Activated naive CD4-positive, alpha-beta T cell treated with Interleukin-2 at 50 U/mL for 16 hours (primary cell): ENCODE measurements at places on chromosomes 3 and 15.

- no peak for DNase-seq
These were observed 44.1 kb downstream of the LRIG1 start for GRCh38 chr3:66456711-66457173.

DNA sequence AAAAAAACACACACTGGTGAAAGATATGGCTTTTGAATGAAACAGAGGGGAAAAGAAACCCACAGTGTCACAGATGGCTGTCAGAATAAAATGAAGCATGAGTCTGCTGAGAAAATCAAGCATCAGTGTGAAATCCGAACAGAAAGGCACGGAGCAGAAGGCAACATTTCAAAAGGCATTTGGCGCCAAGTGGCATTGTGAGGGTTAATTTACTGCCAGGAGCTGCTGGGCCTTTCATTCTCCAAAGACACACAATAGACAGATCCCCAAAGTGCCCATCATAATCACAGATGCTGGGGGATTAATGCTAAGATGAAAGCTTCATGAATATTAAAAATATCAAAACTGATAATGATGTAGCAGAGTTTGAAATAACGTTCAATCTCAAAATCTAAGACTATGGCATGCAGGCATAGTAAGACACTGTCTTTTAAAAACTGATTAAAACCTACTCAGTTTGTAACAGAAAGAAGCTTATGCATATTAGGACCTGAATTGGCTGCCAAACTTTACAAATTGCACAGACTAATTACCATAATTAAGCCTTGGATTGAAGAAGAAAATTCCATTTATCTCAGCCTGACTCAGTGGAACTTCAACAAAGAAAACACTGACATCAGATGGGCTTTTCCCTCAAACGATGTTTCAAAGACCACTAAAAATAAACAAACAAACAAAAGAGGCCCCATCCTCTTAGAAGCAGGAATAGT lies 589.2 kb downstream of the ROBO1 start:
- DNase-seq, result no peak

GRCh38 chr3:179455954-179456353 lies 4.7 kb upstream of the GNB4 start:
- no peak for DNase-seq

- no peak for DNase-seq
These were observed 10.9 kb downstream of the TLNRD1 start for GRCh38 chr15:81011593-81011992.

GRCh38 chr3:157816896-157817295 lies 289.3 kb downstream of the SHOX2 start:
- no peak for DNase-seq

- no peak for DNase-seq
These were observed 435.4 kb downstream of the MFSD1 start for GRCh38 chr3:159237226-159237625.

GRCh38 chr3:71454512-71455403 lies 128.8 kb downstream of the FOXP1 start:
- no peak for DNase-seq

GRCh38 chr3:20666091-20666490 lies 480.1 kb upstream of the SGO1 start:
- no peak for DNase-seq

DNA sequence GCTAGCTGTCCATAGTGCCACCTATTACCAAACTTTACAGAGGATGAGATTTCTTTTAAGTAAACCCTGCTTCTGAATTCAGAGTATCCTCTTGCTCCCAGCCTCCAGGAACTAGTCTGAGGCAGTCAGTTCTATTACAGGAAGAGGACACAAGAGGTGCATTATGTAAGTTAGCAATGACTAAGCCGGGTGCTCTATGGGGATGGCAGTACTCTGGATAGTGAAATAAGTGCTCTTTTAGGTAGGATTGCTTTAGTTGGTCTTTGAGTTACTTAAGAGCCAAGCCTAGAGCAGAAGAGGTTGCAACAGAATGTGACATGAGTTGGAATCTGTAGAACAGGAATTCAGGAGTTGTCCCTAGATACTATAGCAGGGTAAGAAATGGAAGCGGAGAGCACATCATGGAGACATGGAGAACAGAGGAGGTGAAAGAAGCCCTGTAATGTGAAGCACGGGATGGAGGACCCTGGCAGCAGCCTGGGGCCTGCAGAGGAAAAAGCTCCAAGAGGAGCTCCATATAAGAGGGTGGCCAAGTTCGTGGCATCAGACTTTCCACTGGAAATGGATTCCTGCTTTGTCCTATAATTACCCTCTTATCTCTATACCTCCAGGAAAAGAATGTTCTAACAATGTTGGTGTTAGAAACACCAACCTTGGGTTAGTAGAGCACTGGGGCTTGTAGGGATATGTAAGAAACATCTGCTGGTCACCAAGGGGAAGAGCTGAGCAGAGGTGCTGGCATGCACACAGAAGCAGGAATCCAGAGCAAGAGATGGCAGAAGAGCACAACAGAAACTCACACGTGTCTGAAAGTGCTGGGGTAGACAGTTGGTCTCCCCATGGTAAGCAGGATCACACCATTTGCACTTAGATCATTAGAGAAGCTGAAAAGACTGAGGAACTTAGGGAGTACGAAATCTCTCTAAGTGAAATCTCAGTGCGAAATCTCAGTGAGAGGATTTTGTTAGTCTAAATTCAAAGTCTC lies 851.1 kb downstream of the FHIT start:
- DNase-seq, result no peak

GRCh38 chr15:26287381-26287780 lies 424.3 kb upstream of the ATP10A start:
- DNase-seq, result no peak

- no peak for DNase-seq
These were observed 30.3 kb upstream of the CPOX start for GRCh38 chr3:98623572-98624280.

- DNase-seq, result no peak
These were observed 50.7 kb upstream of the MELTF start for GRCh38 chr3:197080344-197080743.

DNA sequence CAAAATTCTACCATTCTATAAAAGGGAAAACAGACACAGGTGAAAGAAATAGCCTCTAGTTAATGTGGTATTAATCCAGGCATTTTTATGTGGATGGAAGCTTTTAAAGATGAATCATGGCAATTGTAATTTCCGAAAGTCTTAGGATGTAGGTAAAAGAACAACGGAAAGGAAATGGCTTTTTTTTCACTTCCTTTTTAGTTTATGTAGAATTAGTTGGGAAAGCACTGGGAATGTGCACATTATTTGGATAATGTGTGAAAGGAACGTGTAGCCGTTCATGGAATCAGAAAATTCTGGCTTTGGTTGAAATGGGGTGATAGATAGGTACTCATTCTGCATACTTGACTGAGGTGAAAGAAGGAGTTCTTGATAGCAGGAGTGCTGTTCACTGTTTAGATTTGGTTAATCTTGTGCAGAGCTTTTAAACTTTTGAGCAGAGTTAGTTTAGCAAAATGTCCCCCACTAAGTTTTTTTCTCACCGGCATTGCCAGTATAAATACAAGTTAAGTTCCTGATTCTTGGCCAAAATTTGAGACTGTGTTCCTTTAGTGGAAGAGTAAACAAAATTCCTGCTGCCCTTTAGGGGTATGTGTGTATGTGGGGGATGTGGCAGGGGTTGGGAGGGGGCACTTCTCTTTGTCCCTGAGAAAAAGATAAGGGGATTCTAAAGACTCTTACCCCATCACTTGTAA lies 20.2 kb upstream of the UTS2B start:
- no peak for DNase-seq

DNA sequence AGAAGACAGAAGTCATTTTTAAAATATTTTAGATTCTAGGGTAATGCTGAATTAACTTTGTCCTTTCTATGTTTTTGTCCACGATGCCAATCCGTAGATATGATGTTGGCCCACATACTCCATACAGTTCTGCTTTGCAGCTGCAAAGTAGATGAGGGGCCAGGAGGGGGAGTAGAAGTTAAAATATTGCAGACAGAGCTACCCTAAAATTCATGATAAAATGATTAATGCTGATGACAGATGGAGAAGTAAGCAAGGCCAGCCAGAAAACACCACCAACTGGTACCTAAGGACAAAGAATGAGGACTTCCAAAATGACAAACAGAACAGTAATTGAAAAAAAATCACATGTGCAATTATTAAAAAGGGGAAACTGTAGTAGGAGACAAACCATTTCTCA lies 756.6 kb upstream of the ARPP21 start:
- DNase-seq, result no peak

DNA sequence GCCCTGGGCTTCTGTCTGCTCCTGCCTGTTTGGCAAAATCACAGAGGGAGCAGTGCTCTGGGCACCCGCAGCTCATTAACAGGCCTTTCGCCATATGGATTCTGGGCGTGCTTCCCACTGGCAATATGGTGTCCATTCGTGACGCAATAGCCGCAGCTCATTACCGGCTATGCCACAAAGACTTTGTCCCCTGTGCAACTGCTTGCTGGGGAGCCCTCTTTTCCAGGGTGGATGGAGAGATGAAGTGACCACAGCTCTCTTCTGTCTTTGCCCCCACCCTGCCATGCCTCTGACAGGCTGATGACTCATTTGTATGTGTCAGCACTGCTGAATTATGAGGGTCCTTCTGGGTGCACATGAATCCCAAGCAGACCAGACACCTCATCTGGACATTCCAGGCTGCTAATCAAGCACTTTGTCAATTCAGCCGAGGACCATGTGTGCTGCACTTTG lies 214.3 kb upstream of the FEZF2 start:
- no peak for DNase-seq

GRCh38 chr15:59180945-59181600 lies 25.6 kb upstream of the LDHAL6B start:
- DNase-seq, result no peak

DNA sequence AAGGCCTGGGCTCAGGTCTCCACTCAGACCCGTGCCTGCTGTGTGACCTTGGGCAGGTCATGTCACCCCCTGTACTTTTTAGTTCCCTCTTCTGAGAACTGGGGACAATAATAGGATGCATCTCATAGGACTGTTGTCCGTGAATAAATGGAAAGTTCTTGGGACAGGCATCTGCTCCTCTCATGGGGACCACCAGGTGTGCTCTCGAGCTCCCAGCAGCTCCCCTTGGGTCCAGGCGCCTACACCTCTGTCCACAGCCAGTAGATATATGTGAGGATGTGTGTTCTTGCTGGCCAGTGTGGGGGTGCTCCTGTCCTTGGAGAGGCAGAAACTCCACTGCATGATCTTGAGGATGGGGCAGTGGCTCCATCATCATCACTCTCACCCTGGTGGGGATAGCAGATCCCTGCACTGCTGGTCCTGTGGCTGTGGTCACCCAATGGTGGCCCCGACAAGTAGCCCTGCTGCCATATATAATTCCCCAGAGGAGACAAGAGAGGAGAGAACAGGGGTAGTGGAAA lies 257.6 kb upstream of the TLE3 start:
- no peak for DNase-seq

DNA sequence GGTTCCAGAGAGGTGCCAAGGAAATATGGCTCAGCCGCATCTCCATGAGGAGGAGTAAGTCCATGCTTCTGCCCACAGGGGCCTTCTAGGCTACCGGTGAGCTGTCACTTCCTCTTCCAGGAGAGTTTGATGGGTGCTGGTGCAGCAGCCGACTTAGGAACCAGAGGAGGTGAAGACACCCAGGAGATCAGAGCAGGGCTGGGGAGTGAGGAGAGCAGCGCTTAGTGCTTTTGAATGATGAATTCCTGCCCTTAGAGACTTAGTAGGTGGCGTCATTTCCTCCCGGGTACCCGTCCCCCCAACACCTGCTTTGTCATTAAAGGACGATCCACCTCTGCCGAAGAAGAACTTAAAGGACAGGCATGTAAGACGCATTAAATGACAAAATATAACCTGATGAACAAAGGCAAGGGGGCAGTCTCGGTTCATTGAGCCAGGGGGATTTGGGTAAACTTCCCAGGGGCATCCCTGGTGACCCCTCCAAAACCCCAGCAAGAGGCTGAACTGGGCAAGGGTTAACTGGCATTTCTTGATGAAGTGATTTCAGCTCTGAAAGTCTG lies 67.6 kb downstream of the HES1 start:
- no peak for DNase-seq

DNA sequence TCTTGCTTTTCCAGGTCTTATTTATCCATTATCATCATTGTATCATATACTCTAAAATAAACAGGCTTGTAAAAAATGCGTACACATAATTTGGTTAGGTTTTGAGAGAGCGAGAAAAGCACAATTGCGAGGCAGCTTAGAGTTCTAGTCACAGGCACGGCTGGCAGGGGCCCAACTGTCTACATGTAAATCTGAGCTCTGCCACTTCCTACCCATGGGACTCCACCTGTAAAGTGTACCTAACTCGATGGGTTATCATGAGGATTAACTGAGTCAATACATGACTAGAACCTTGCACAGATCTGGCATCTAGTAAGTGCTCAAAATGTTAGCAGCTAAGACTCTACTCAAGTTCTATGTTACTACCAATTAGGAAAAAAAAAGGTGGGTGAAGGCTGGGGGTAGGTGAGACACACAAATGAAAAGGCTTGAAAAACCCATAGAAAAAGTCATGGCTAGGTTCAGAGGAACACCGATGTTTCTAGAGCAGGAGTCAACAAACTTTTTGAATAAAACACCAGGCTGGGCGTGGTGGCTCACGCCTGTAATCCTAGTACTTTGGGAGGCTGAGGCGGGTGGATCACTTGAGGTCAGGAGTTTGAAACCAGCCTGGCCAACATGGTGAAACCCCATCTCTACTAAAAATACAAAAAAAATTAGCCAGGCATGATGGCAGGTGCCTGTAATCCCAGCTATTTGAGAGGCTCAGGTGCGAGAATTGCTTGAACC lies 36.2 kb downstream of the GLB1 start:
- DNase-seq, result peak; percentile 76

DNA sequence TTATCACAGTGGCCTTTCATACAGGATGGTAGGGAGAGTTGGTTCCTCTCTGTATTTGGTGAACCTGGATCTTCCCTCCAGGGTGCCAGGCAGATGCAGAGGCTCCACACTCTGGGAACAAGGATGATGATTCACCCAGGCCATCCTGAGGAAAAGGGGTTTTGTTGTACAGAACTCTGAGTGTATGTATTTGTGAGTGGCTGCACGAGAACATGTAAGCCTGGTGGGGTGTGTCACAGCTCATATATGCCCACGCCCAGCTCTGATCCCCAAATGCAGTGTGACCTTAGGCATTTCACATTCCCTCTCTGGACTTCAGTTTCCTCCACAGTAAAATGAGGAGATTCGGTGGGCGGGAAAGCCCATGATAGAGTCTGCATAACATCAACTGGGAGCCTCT lies 11.6 kb upstream of the CILP start:
- DNase-seq, result no peak

- no peak for DNase-seq
These were observed 39.7 kb downstream of the BCHE start for GRCh38 chr3:165797551-165797950.

DNA sequence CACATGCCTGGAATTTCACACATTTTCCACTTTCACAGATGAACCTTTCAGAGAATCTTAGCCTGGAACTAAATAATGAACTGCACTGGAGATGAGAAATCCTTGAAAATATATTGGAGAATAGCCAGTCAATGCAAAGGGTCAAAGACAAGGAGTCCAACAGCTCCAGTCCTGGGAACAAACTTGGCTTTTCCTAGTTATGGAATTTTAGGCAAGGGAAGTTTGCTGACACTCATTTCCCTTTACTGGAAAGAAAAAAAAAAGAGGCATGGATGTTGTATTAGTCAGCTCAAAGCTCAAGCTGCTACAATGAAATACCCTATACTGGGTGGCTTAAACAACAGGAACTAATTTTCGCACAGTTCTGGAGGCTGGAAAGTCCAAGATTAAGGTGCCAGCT lies 690.8 kb upstream of the ARPP21 start:
- DNase-seq, result no peak

- DNase-seq, result no peak
These were observed 469.6 kb upstream of the PPP2R3A start for GRCh38 chr3:135495891-135496290.
